ENCODE measurements at places on chromosomes 6 and 20.

DNA sequence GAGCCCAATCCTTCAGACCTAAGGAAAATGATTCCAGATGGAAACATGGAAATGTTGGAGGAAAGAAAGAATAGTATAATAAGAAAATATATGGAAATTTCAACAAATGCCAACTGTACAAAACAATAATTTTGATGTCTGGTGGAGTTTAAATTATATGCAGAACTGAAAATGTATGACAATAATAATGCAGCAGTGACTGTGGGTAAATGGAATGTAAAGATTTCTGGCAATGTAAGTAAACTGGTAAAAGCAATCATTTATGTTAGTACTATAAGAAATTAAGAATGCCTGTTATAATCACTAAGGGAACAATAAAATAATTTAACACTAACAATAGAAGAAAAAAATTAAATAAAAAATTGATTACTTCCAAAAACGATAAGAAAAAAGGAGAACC lies 89.0 kb downstream of the EDN1 start:
- no peak for DNase-seq

GRCh38 chr6:43856005-43856765 lies 86.2 kb downstream of the VEGFA start:
- no peak for DNase-seq

- DNase-seq, result no peak
Observed at GRCh38 chr20:41248368-41249024, 69.0 kb downstream of the ZHX3 start.

GRCh38 chr20:31838646-31839292 lies 6.6 kb downstream of the FOXS1 start:
- DNase-seq, result no peak

DNA sequence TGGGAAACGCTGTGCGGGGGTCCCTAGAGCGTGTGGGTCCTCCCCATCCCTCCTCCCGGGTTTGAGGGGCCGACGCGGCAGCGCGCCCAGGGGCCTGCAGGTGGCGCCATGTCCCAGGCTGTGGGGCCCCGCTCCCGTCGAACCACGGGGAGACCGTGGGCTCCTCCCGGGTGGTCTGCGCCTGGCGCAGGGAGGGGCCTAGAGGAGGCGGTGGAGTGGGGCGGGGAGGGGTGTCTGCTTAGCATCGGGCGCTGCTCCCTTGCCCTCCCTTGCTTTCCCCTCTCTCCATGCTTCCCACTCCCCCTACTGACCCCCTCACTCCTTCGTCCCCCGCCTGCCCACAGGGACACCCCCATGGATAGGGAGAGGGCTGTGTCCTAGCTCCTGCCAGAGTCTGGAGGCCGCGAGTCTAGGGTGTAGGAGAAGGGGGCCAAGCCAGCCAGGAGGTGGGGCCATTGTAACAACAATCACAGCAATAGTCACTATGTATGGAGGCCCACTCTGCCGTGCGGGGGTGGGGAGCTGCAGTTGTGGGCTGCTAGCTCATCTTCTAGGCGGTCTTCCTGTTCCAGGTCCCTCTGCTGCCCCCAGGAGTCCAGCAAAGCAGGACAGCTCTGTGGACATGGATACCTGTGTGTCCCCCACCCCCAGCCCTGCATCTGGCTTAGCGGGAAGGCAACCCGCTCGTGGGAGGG lies 51.7 kb downstream of the CHMP4B start:
- DNase-seq, result peak; percentile 36

DNA sequence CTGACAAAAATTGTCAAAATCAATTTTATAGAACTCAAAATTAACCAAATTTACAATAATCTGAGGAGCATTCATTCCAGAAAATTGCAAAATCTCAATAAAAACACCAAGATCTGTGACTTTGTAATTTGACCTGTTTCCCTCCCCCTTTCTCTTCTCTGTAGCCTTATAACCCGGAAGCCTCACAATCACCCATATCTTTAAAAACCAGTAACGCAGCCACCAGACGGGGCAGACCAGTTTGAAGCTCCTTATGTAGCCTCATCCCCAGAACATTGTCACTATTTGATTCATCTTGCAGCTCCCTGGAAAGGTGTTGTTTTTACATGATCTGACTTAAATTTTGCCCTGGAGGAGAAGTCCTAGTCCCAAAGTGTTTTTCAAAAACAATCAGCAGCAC lies 27.5 kb upstream of the TGM6 start:
- no peak for DNase-seq

- DNase-seq, result no peak
Observed at GRCh38 chr6:50271266-50271665, 221.5 kb upstream of the DEFB112 start.

DNA sequence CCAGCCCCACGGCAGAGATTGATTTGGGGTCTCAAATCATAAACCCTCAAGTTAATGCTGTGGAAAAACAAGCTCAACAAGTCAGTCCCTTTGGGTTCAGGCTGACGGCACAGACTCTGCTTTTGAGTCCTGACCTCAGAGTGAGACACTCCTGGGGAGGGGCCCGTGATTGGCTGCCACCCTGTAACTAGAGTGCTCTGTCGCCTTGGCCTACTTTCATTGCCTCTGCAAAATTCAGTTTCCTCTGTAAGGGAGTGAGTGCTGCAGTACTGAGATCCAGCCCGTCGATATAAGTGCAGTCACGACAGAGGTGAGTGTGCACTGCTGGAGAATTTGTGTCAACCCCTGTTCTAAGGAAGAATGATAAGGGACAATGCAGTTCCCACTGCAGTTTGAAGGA lies 105.6 kb downstream of the ANKS1A start:
- DNase-seq, result no peak

GRCh38 chr6:136772685-136773472 lies 19.4 kb downstream of the MAP3K5 start:
- DNase-seq, result no peak

DNA sequence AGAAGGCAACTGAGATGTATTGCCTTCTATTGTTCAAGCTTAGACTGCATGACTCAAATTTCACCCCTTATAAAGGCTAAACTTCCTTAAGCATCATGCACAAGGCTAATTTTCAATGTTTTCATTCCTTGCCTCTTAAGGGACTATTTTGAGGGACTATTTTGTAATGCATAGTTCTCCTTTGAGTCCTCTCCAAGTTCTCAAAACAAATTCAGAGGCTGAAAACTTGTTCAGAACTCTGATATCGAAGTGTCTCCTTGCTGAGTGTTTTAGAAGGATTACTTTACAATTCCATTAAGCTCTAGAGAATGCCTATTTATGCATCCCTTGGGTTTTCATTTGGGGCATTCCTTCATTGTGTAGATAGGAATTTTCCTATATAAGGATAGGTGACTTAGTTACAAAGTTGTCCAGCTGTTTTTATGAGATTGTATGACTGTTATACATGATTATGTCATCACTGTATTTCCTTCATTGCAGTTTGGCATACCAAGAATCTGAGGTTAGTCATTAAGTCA lies 41.7 kb downstream of the COL19A1 start:
- peak; percentile 46 for DNase-seq

DNA sequence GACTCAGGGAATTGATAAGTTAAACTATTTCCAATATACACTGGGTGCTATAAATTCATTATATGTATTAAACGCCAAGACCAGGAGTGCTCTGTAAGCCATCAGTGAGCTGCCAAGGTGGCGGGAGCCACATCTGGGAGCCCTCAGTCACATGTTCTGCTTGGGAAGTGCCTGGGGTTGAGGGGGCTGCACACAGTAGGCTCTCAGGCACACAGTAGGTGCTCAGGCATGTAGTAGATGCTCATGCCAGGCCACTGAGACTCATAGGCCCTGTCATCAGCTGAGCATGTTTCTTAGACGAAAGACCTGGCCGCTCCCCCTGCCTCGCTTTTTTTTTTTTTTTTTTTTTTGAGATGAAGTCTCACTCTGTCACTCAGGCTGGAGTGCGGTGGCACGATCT lies 83.3 kb upstream of the BHLHE23 start:
- no peak for DNase-seq

- DNase-seq, result no peak
Observed at GRCh38 chr6:7169296-7169721, 61.5 kb downstream of the RREB1 start.

GRCh38 chr6:10269814-10270472 lies 144.9 kb downstream of the TFAP2A start:
- no peak for DNase-seq

DNA sequence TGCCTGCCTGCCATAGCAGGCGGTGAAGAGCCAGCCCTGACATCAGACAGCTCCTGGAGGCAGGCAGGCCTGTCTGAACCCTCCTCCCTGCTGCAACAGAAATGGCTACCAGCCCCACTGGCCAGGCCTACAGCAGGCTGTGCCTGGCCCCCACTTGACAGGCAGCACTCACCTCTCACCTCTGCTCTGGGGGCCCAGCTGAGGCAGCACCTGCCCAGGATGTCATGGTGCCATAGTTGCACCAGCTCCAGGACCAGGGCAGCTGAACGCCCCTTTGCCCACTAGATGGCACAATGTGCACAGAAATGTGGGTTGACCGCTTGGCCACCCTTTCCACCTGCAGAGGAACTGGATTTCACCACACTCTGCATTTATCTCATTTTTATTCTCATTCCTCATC lies 30.6 kb downstream of the MRPL14 start:
- DNase-seq, result peak; percentile 34

GRCh38 chr20:7371518-7372163 lies 568.6 kb downstream of the HAO1 start:
- no peak for DNase-seq

DNA sequence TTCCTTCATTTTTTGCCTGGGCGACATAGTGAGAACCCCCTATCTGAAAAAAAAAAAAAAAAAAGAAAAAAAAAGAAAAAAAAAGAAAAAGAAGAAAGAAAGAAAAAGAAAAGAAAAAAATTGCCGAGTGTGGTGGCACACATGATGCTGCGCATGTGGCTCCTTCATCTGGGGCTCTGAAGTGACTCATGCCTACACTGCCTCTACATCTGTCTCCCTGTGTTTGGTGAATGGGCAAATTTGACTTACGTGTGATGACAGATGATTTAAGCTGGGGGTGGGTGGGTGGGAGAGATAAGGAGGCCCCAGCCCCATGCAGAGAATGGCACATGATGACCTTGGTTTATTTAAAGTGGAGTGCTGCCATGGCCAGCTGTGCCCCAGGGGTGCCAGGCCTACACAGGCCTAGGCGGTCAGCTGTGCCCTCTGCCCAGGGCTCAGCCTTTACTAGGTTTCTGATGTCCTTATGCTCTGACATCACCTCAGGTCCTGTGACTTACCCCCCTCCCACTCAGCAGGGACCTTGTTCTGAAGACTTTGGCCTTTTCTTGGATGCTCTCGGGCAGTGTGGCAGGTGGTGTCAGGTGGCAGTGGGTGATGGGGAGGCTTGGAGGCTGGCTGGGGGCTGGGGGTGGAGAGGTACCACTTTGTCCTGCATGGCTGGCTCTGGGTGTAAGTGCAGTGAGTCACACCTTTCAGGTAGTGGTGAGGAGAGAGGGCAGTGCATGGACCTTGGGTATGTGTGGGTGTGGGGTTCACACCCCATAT lies 41.1 kb downstream of the VEGFA start:
- no peak for DNase-seq

- DNase-seq, result no peak
Observed at GRCh38 chr6:113735491-113735890, 121.7 kb upstream of the MARCKS start.
